GF-D8 (cell line): ENCODE measurements at places on chromosomes 4 and X.

- peak; percentile 25 for DNase-seq
Observed at GRCh38 chrX:155966876-155967275, 30.6 kb upstream of the IL9R start.

DNA sequence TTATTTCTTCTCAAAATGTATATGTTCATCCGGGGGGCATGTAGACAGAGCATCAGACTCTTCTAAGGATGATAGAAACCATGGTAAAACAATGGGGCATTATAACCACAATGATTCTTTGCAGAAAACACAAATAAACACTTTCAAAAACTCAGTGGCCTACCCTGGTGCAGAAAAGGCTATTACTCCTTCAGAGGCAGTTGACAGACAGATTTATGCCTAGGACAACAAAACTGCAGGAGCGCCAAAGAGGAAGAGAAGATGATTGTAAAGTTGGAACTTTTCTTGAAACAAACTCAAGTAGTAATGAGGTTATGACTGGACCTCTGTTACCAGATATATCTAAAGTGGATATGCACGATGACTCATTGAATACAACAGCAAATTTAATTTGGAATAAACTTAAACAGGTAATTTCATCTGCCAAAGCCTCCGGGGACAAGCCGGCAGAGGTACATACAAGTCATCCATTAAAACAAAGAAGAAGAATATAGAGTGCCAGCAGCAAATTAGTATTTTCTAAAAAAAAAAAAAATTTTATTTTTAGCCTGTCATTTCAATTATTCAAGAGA, 1068.4 kb upstream of the INTU start:
- DNase-seq: no peak

DNA sequence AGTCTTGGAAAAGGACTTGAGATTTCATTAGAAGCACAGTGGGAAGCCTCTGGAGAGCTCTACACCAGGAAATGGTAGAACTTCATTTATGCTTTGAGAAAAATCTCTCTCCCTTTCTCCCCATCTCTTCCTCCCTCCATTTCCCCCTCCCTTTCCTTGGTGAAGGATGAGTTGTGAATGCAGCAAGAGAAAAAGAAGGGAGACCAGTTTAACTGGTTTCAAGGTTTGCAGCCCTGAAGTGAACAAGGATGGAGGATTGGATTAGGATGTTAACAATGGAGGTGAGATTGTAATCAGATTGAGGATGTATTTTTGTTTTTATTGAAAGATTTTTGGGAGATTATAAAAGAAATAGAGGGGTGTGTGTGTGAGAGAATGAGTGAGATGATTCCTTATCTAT, 99.5 kb downstream of the ANK2 start:
- no peak for DNase-seq

DNA sequence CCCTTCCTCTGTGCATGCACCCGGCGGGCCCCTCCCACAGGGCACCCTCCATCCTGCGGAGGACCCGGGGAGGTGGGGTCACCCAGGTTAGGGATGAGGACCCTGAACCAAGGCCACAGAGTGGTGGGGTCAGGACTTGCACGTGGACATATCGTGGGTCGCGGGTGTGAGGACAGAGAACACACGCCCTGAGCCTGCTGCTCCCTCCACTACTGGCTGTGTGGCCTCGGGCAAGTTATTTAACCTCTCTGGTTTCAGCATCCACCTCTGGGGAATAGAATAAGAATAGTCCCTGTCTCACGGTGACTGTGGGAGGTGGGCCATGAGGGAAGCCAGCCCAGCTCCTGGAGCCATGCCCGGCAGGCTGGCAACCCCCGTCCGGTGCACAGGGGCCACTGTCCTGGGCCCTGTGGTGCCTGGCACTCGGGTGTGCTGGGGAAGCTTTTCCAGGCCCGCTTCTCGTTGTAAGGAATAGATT, 5.1 kb downstream of the PSAPL1 start:
- DNase-seq: no peak

GRCh38 chr4:138665851-138666250, 349.7 kb upstream of the NOCT start:
- no peak for DNase-seq

DNA sequence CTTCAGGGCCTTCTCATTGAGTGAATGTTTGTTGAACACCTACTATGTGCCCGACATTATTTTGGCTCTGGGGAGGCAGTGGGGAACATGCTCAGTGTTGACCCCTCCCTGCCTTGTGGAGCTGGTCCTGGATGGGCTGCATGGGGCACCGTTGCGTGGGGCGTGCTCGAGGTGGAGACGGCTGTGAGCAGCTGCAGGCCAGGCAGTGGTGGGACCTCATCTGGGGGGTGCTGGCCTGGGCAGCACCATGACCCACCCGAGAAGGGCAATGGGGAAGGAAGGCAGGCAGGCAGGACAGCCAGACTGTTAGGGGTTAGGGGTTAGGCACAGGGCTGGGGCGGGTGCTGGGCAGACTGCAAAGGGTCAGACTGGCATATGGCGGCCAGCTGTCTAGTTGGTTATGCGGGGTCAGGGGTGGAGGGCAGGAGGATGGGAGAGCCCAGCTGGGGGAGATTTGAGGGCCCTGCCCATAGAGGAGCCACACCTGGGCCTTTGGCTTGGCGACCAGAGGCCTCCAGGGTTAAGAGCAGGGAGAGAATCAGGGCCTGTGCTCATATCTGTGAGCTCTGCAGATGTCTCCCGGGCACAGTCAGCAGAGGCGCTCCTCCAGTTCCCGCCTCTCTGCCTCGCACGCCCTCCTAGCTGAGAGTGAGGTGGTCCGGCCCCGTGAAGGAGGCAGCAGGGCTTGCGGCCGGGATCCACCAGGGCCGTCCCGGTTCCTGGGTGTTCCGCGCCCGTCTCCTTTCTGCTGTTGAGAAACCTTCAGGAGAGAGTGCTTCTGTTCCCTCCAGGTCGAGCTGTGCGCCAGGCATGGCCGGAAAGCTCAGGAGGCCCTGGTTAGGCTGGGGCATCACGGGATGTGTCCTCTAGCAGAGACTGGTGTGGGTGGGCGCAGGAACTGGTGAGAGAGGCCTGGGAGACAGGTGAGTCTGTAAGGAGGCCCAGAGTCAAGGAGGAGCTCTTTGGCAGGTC, 73.3 kb downstream of the RGS12 start:
- no peak for DNase-seq

DNA sequence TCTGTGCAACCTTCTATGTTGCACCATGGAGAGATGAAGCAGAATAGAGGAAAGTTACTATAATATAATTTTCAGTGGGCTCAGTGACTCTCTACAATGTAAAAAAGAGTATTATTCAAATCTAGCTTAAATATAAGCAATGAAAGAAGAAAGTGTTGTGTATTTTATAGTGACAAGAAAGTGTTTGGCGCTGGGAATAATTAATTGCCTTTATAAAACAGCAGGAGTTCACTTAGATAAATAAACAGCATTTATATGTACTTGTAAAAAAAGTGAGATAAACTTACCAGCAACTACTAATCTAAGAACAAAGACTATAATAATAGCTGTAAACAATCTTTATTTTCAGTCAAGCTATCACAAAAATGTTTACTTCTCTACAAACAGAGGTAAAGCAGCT, 488.9 kb upstream of the PCDH10 start:
- DNase-seq: no peak
